ENCODE measurements at places on chromosomes 4 and X.
A peak's percentile ranks its signal among the peaks of the same experiment; 100 is the strongest.

DNA sequence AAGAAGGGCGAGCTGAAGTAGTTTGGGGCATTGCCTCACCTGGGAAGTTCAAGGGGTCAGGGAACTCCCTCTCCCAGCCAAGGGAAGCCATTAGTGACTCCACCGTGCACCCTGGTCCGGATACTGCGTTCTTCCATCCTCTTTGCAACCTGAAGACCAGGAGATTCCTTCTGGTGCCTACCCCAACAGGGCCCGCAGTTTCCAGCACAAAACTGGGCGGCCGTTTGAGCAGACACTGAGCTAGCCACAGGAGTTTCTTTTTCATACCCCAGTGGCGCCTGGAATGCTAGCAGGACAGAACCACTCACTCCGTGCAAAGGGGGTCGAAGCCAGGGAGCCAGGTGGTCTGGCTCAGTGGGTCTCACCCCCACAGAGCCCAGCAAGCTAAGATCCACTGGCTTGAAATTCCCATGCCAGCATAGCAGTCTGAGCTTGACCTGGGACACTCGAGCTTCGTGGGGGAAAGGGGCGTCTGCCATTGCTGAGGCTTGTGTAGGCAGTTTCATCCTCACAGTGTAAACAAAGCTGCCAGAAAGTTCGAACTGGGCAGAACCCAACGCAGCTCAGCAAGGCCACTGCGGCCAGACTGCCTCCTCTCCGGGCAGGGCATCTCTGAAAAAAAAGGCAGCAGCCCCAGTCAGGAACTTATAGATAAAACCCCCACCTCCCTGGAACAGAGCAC lies 1039.4 kb upstream of the IGFBP7 start:
- no peaks in the 10 kb centered on the region for H3K4me1 ChIP-seq
- H3K36me3 ChIP-seq, result no peaks in the 10 kb centered on the region
- no peaks in the 10 kb centered on the region for H3K27me3 ChIP-seq
- DNase-seq, result no peak

DNA sequence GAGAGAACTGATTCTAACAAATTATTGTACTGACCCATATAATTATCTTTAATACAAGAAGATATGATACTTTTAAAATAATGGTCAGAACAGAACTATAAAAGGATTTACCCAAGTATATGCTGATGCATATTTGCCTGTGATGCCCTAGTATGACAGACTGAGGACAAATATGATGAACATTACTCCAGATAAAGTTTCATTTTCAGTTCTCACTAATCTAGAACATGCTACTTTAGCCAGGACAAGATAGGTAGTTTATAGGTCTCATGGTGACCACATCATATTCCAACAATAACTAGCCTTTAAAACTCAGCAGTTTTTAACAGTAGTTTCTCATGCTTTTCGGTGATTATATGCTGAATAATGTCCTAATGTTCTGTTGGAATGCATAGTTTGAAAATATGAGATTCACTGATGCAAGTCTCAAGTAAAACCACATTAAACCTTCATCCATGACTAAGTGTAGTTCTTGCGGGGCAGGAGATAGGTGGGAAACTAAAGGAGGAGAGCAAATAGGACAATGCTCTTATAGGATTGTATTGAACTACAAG lies 295.2 kb upstream of the AGA start:
- DNase-seq, result no peak
- H3K27me3 ChIP-seq, result no peaks in the 10 kb centered on the region
- H3K4me1 ChIP-seq, result no peaks in the 10 kb centered on the region

GRCh38 chr4:11724731-11725130 lies 296.0 kb upstream of the HS3ST1 start:
- no peak overlapping the region for H3K27ac ChIP-seq
- no peaks in the 10 kb centered on the region for H3K36me3 ChIP-seq
- H3K4me1 ChIP-seq, result no peaks in the 10 kb centered on the region
- H3K4me3 ChIP-seq, result no peak overlapping the region
- DNase-seq, result no peak
- no peaks in the 10 kb centered on the region for H3K27me3 ChIP-seq

DNA sequence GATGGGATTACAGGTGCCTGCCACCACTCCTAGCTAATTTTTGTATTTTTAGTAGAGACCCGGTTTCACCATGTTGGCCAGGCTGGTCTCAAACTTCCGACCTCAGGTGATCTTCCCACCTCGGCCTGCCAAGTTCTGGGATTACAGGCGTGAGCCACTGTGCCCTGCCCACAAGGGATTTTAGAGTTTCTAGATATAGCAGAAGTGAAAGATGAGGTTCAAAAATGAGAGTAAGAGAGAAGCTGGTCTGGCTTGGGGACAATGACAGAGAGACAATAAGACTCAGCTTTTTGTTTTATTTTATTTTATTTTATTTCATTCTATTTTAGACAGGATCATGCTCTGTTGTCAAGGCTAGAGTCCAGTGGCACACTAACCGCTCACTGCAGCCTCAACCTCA lies 30.6 kb downstream of the TRIM61 start:
- no peak overlapping the region for H3K27ac ChIP-seq
- H3K36me3 ChIP-seq, result no peaks in the 10 kb centered on the region
- no peak overlapping the region for H3K4me3 ChIP-seq
- H3K27me3 ChIP-seq, result no peaks in the 10 kb centered on the region
- H3K4me1 ChIP-seq, result no peaks in the 10 kb centered on the region

GRCh38 chrX:153434801-153435200 lies 11.1 kb downstream of the TREX2 start:
- no peaks in the 10 kb centered on the region for H3K27me3 ChIP-seq
- H3K36me3 ChIP-seq, result no peaks in the 10 kb centered on the region
- no peak for DNase-seq
- H3K4me3 ChIP-seq, result no peak overlapping the region

- H3K4me1 ChIP-seq, result peaks cover 7% of the 10 kb centered on the region
- no peaks in the 10 kb centered on the region for H3K27me3 ChIP-seq
- peaks cover 8% of the 10 kb centered on the region for H3K36me3 ChIP-seq
- no peak overlapping the region for H3K4me3 ChIP-seq
Measured at GRCh38 chr4:7865533-7865932, 74.1 kb downstream of the AFAP1 start.

- no peaks in the 10 kb centered on the region for H3K27me3 ChIP-seq
- H3K36me3 ChIP-seq, result no peaks in the 10 kb centered on the region
- no peak overlapping the region for H3K27ac ChIP-seq
- peaks cover 14% of the 10 kb centered on the region for H3K4me1 ChIP-seq
Measured at GRCh38 chr4:76341063-76341462, 34.5 kb downstream of the STBD1 start.

DNA sequence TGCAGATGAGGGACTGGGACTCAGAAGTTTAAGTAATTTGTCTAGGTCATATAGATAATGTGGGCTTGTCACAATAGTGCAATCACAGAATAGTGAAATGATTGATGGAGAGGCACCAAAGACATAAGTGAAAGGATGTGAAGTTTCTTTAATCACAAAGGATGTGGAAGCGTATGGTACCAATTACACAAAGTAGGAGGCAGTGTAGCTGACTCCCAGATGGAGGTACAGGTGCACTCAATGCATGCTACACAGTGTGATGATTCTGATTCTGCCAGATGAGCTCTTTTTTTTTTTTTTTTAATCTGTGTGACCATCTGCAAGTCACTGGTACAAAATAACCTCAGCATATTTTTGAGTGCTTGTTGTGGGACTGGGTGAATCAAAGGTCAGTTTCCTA lies 411.3 kb downstream of the SPRY1 start:
- H3K4me1 ChIP-seq, result peaks cover 21% of the 10 kb centered on the region
- no peaks in the 10 kb centered on the region for H3K36me3 ChIP-seq
- H3K4me3 ChIP-seq, result no peak overlapping the region
- DNase-seq, result no peak
- no peaks in the 10 kb centered on the region for H3K27me3 ChIP-seq

- peaks cover 89% of the 10 kb centered on the region for H3K4me1 ChIP-seq
- no peak overlapping the region for H3K4me3 ChIP-seq
- no peak for DNase-seq
- peak overlapping the region; percentile 23 for H3K27ac ChIP-seq
- H3K36me3 ChIP-seq, result peaks cover 10% of the 10 kb centered on the region
Measured at GRCh38 chr4:10119278-10119677, 2.7 kb upstream of the WDR1 start.

- H3K27ac ChIP-seq, result no peak overlapping the region
- no peak overlapping the region for H3K4me3 ChIP-seq
- no peaks in the 10 kb centered on the region for H3K4me1 ChIP-seq
- H3K27me3 ChIP-seq, result no peaks in the 10 kb centered on the region
- H3K36me3 ChIP-seq, result no peaks in the 10 kb centered on the region
- no peak for DNase-seq
Measured at GRCh38 chr4:173998471-173999144, 284.9 kb downstream of the FBXO8 start.

DNA sequence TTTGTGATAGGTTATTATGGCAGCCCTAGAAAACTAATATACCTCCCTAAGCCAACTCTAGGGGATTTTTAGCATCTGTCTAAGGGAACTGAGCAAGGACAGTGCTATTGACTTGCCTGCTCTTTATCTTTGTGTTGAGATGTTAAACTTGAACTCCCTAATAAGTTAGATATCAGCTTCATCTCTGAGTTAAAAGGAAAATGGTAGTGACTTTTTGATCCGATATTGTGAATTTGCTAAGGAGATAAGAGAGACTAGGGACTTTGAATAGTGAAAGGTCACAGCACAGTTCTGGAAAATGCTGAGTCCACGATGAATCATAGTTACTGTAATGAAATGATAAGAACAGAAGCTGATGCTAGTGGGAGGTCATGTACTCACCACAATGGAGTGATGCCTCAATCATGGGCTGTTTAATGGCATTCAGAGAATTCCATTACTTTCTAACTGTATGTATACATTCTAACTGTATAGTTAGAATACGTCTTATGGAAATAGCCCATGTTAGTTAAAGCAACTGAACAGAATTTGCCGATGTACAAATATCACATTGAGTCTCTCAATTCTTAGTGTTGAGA lies 147.2 kb downstream of the GLRA3 start:
- H3K36me3 ChIP-seq, result no peaks in the 10 kb centered on the region
- H3K27ac ChIP-seq, result no peak overlapping the region
- no peaks in the 10 kb centered on the region for H3K4me1 ChIP-seq
- no peak overlapping the region for H3K4me3 ChIP-seq
- DNase-seq, result no peak

DNA sequence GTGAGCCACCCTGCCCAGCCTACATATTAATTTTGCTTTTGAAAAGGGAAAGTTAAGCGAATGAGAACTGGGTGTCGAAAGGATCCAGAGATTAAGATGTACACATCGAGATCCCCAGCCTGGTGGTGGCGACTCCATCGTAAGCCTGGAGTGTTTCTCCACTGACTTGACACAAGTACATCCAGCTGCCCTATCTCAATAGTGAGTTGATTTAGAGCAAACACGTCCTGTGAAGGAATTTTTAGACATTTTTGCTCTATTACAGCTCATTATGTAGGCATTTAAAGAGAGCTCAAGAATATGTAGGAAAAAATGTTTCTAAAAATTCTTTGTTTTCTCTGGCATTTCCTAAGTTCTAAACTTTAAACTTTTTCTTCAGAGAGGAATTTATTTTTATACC lies 11.7 kb upstream of the CLDN34 start:
- H3K27ac ChIP-seq, result no peak overlapping the region
- no peaks in the 10 kb centered on the region for H3K27me3 ChIP-seq
- no peaks in the 10 kb centered on the region for H3K36me3 ChIP-seq

DNA sequence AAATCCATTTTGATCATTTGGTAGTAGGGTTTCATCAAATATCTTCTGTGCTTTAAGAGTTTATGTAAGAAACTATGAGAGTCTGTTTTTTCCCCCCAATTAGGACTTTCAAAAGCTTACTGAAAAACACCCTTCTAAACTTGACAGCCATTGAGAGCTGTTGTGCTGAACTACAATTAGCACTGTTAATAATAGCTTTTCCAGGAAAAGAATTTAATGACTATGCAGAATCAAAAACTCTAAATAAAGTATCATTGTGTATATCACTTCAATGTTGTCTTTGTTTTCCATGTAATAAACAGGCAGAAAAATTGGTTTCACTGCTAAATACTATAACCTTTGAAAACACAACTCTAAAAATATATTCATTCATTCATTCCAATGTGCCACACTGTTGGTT lies 121.4 kb upstream of the PDE5A start:
- DNase-seq, result no peak
- no peaks in the 10 kb centered on the region for H3K27me3 ChIP-seq
- H3K27ac ChIP-seq, result no peak overlapping the region
- no peak overlapping the region for H3K4me3 ChIP-seq
